ENCODE measurements at places on chromosomes 4 and X.

DNA sequence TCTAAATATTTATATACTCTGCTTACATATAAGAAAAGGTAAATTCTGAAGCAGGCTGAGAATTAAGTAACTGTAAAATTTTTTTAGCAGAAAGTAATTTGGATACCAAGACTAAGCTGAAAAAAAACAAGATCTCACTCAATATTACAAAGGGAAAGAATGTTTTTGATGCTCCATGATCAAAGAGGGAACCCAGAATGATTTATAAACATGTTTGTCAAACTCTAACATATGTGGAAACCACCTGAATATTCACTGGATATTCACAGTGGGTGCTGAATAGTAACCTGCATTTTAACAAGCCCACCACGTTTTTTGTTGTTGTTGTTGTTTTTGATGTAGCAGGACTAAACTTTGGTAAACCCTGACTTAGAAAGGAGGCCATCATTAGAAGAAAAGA lies 324.9 kb upstream of the GATB start:
- no peak for DNase-seq

GRCh38 chrX:27241981-27242380 lies 221.2 kb downstream of the PPP4R3C start:
- DNase-seq = no peak

- DNase-seq = no peak
These were observed 202.2 kb upstream of the ETNPPL start for GRCh38 chr4:108965016-108965415.

DNA sequence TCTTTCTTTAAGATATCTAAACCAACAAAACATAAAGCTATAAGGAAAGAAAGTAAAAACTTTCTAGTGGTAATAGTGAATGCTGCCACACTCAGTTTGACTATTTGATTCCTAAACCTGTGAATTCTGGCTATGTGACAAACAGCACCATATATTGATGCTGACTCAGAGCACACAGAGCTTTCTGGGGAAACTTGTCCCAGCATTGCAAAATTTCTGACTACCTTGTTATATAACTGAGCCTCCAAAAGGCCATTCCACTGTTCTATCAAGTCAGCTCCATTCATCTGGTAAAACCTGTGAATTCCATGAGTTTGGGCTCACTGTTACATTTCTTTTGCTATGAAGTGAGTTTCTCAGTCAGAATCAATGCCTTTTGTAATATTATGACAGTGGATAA lies 1229.7 kb downstream of the PCDH18 start:
- DNase-seq = no peak

GRCh38 chr4:90357117-90357710 lies 230.0 kb downstream of the CCSER1 start:
- DNase-seq = peak; percentile 16

DNA sequence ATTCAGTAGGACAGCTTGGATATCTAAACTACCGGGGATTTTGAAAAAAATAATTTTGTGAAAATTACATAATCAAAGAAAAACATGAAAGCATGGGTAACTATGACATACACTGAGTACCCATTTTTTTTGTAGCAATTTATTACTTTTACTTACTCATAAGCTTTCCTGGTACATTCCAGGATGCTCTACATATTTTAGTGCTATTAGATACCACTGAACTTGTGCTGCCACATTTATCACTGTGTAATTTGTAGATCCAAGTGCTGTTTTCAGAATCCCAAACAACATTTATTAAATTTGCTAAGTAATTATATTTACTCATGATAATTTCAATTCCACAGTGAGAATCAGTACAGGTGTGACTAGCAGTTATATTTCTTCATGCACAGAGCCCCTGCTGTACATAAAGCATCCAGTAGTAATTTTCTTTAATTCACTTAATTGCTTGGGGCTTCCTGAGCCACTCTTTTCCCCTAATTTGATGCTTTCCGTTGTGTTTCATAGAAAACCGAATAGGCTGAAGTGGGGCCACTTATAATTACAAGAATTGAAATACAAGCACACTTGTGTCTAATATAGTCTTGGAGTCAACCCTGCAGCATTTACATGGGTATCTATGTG lies 2254.4 kb downstream of the ARAP2 start:
- no peak for DNase-seq

DNA sequence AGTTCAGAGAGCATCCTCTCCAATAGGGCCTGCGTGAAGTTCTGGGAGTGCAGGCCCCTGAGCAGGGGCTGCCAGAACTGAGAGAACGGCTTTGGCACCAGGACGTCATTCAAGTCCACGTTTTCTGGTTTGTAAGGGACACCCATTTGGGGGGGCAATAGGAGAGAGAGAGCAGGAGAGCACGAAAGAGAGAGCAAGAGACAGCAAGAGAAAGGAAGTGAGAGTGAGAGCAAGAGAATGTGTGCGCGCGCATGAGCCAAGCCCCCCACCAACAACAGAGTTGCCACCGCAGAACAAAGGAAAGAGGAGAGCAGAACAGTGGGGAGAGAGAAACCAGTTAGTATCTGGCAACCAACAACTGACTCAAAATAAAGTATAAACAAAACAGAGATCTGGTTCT lies 10.4 kb downstream of the LAS1L start:
- DNase-seq = no peak

DNA sequence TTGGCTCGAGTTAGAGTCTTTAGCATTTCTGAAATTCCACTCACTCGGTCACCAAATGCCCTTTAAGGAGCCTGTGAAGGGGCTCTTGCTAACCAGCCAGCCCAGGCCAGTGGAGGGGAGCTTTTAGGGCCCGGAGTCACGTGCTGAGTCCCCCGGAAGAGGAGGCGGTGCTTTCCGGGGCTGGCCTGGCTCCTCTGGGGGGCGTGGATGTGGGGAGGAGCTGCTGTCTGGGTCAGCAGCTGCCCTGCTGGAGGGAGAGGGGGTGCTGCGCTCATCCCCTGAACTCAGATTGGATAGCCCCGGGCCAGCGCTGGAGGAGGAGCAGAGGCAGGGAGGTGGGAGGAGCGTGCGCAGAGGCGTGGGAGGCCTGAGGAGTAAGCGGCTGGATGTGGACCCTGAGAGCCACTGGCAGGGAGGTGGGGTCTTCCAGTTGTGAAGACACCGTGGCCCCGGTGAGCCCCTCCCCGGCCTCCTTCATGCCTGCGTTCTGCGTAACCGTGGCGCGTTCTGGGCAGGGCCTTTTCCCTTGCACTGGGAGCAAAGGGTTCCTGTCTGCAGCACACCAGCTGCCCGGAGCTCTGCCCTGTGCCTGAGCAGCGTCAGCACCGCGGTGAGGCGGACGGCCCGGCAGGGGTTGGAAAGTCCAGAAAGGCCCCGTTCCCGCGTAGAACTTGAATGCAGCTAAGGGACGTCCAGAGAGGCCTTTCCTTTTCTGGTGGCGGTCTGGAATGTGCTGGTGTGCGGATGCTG lies 19.7 kb downstream of the MAEA start:
- DNase-seq = no peak

DNA sequence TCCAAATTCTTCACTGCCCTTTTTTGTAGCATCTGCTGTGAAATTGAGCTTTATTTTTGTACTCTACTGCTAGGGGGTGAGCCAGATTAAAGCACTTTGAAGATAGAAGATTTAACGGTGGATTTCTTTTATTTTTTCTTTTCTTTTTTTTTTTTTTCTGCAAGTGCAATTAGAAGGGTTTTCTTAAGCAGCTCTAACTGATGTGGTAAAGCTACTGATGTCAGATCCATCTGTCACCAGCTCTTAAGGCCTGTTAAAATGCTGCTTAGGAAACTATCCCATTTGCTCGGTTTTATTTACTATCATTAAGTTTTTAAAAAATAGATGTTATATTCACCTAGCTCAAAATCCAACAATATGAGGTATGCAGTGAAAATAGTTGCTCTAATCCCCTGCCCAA lies 7.1 kb downstream of the NDUFA1 start:
- DNase-seq = no peak

DNA sequence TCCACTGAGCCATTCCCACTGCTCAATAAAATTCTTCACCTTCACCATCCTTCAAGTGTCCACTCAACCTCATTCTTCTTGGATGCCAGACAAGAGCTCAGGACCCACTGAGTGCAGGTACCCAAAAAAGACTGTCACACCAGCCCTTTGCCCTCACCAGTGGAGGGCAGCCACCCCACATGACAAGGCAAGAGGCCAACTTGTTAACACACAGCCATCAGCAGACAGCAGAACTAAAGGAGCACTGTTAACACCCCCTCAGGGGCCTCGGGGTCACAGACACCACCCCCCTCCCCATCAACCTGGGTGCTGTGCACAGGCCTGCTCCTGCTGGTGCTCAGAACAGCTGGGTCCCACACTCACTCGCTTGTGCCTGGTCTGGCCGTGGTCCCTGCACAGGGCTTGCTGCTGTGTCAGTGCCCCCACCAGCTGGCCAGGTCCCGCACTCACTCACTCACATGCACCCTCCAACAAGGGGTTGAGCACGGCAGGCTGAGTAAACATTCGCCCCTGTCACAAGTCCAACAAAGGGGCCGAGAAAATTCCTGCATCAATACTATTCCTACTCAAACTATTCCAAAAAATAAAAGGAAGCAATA lies 54.1 kb downstream of the ATRX start:
- no peak for DNase-seq

DNA sequence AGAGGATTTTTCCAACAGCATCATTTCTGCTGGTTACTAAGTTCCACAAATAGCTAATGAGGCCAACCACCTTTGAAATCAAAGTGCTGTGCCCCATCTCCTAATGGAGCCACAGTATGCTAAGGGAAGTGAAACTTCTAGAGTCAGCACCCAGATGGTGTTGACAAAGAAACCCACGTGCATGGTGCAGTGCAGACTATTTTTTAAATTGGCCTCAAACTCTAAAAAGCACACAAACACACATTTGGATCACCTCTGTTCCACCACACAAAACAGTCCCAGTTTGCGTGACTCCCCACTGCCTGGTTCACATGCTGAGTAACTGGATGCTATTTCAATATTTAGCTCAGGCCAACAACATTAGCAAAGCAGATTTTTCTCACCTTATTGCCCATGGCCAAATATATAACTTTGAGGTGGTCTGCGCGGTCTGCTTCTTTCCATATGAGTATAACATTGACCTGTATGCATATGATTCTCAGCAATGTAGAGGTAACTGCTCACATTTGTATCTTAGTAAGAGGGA lies 69.9 kb downstream of the AMELX start:
- DNase-seq = no peak

DNA sequence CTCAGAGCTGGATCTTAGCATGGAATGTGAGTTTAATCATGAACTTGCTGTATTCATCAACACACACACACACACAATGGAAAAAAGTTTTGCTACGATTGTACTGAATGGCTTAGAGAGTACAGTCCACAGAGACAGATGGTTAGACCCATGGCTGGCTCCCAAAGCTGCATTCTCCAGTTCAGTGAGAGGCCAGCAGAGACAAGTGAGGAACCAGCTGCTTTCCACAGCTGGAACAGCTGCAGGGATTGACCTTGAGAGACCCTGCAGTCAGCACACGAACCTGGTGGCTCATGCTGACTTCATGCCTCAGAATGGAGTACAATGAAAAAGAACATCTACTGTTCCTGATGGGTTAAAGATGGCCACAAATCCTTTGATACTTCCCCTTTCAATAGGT lies 94.5 kb downstream of the DHX15 start:
- no peak for DNase-seq

- DNase-seq = no peak
These were observed 1.2 kb downstream of the ENPP6 start for GRCh38 chr4:184216515-184216914.

DNA sequence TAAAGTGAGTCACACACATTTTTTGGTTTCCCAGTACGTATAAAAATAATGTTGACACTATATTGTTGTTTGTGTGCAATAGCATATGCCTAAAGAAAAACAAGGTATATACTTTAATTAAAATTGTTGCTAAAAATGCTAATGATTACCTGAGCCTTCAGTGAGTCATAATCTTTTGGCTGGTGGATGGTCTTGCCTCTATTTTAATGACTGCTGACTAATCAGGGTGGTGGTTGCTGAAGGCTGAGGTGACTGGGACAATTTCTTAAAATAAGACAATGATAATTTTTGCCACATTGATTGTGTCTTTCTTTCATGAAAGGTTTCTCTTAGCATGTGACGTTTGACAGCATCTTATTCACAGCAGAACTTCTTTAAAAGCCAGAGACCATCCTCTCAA lies 21.0 kb upstream of the ANXA10 start:
- DNase-seq = no peak

DNA sequence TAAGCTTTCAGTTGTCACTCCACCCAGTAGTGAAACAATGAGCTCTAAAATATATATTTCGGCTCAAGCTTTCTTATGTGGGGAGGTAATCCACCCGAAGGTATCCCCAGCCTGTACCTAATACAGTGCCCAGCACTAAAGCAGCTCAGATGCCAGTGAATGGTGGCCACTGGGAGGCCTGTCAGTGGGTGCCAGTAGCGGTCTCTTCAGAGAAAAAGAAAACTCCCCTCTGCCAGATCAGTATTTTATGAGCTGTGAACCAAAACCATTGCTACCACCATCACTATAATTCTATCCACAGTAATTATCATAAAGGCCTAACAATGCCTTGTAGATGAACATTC lies 835 bp upstream of the NFKB1 start:
- DNase-seq = peak; percentile 12

Measured in urothelium cell line (cell line).